ENCODE measurements at places on chromosomes 6 and 20.

DNA sequence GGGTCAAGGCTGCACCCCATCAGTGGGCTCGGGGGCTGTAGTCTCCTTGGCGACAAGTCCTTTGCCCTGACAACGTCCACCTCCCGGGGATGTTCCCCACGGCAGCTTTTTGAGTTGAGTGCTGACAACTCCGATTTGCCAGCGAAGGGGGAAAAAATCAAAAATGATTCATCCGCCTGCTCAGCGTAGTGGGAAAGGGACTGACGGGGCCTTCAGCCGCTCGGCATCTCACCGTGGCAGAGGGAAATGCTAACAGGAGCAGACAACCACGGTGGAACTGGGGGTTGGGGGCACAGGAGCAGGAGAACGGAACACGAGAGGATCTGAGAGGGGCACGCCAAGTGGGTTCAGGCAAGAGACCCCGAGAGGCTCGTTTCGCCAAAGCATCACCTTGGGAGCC is 173.7 kb downstream of the TFAP2C start:
- DNase-seq: no peak

GRCh38 chr6:18985061-18985460 is 597.9 kb downstream of the RNF144B start:
- DNase-seq: no peak

- DNase-seq: no peak
Observed at GRCh38 chr6:123931928-123932327, 128.3 kb downstream of the NKAIN2 start.

GRCh38 chr20:37382482-37383120 is 36.7 kb downstream of the SRC start:
- no peak for DNase-seq

GRCh38 chr6:24566020-24566767 is 71.4 kb downstream of the ALDH5A1 start:
- no peak for DNase-seq
